CD4-positive, alpha-beta memory T cell (primary cell): ENCODE measurements at places on chromosomes 6 and 20. TPM values are rescaled to one million over a fixed set of nuclear protein-coding genes. Genes with fewer than 3 reads are reported as not detected.

DNA sequence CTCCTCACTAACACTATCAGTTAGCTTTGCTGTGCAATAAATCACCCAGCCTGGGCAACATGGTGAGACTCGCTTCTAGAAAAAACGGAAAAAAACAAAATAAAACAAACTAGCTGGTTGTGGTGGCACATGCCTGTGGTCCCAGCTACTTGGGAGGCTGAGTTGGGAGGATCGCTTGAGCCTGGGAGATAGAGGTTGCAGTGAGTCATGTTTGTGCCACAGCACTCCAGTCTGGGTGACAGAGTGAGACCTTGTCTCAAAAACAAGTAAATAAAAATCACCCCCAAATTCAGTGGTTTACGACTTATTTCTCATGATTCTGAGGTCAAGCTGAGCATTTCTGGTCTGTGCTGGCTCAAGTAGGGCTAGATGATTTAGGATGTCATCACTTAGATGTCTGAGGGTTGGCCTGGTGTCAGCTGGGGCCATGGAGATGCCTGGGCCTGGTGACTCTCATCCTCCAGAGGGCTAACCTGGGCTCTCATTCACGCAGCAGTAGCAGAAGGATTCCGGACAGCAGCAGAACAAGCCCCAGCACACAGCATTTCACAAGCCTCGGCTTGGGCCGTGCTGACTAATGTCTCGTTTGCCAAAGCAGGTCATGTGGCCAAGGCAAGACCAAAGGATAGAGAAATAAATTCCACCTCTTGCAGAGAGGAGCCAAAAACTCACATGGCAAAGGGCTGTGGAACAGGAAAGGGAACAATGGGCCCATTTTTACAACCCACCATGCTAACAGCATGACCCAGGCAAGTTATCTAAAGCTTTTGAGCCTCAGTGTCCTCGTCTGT is 32.5 kb downstream of the MGME1 start:
- H3K4me1 ChIP-seq, result peaks cover 2% of the 10 kb centered on the region
- H3K27me3 ChIP-seq, result no peaks in the 10 kb centered on the region
- no peak overlapping the region for H3K4me3 ChIP-seq

DNA sequence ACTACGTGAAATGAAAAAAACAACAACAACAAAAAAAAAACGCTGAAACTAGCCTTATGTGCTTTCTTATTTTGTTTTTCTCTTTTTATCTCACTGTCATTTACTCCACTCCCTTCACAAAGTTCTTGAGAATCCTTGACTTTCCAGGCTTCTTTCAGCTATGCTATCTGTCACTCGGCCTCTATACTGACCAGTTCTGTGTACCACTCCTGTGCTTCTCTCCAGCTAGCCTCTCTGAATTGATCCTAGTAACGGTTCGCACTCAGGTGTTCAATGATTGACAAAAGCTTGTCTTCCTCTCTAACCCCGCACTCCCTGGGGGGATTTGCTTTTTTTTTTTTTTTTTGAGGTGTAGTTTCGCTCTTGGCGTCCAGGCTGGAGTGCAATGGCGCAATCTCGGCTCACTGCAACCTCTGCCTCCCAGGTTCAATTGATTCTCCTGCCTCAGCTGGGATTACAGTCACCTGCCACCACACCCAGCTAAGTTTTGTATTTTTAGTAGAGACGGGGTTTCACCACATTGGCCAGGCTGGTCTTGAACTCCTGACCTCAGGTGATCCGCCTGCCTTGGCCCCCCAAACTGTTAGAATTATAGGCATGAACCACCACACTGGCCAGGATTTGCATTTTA is 31.8 kb downstream of the MLIP start:
- H3K36me3 ChIP-seq, result no peaks in the 10 kb centered on the region
- H3K27me3 ChIP-seq, result no peaks in the 10 kb centered on the region
- H3K4me3 ChIP-seq, result no peak overlapping the region

- peaks cover 8% of the 10 kb centered on the region for H3K27me3 ChIP-seq
- H3K27ac ChIP-seq, result no peak overlapping the region
- no peaks in the 10 kb centered on the region for H3K36me3 ChIP-seq
- no peak overlapping the region for H3K4me3 ChIP-seq
These were observed 968 bp upstream of the MMP24 start for GRCh38 chr20:35225319-35226125.

DNA sequence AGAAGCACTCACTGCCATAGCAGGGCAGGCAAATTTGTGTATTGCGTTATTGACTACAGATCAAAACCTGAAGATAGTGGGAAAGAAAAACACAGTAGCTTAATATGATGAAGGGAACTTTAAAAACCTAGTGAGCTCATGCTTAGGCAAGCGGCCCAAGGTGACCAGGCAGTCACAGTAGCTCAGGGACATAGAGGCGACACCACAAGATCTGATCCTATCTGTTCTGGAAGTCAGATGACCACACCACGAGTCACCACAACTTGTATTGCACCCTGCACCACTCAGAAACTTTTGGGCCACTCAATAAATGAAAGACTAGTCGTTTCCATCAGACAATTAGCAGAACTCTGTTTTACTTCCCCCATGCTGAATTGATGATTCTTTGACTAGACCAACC is 4.9 kb downstream of the CLIC5 start:
- H3K4me1 ChIP-seq, result peaks cover 50% of the 10 kb centered on the region
- no peaks in the 10 kb centered on the region for H3K36me3 ChIP-seq
- peak overlapping the region; percentile 71 for H3K27ac ChIP-seq
- H3K4me3 ChIP-seq, result peak overlapping the region; percentile 42
- no peak for DNase-seq

- H3K27me3 ChIP-seq, result no peaks in the 10 kb centered on the region
- peaks cover 45% of the 10 kb centered on the region for H3K4me1 ChIP-seq
These were observed 29.7 kb downstream of the ATXN1 start for GRCh38 chr6:16731478-16732051.

DNA sequence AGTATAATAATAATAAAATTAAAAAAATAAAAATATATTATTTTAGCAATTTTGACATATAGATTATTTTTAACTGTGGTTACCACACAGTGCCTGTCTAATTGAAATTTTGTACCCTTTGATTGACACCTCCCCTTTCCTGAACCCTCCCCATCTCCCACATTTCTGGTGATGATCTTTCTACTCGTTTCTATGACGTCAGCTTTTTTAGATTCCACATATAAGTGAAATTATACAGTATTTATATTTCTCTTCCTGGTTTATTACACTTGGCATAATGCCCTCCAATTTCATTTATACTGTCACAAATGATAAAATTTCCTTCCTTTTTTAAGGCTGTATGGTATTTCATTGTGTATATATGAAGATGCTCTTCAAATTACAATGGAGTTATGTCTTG is 258.1 kb upstream of the PTCHD4 start:
- no peaks in the 10 kb centered on the region for H3K4me1 ChIP-seq
- no peak for DNase-seq
- H3K4me3 ChIP-seq, result no peak overlapping the region
- H3K27me3 ChIP-seq, result no peaks in the 10 kb centered on the region

UNC5CL gene
- 6.4 TPM for total RNA-seq

ID1 gene
- not detected for total RNA-seq

CST7 gene
- 23.3 TPM for total RNA-seq

- H3K27ac ChIP-seq, result no peak overlapping the region
- H3K4me1 ChIP-seq, result peaks cover 18% of the 10 kb centered on the region
- H3K36me3 ChIP-seq, result no peaks in the 10 kb centered on the region
- no peak for DNase-seq
These were observed 171.8 kb downstream of the BCAS1 start for GRCh38 chr20:53898556-53898931.

GRCh38 chr6:11111769-11112437 is 378 bp upstream of the ERVFRD-1 start:
- H3K4me1 ChIP-seq, result peaks cover 16% of the 10 kb centered on the region
- no peaks in the 10 kb centered on the region for H3K36me3 ChIP-seq
- H3K4me3 ChIP-seq, result no peak overlapping the region
- DNase-seq, result peak; percentile 2
- no peak overlapping the region for H3K27ac ChIP-seq

GRCh38 chr6:103001724-103002123 is 1608.2 kb downstream of the GRIK2 start:
- no peak overlapping the region for H3K4me3 ChIP-seq
- no peaks in the 10 kb centered on the region for H3K27me3 ChIP-seq
- H3K36me3 ChIP-seq, result no peaks in the 10 kb centered on the region
- no peaks in the 10 kb centered on the region for H3K4me1 ChIP-seq
- DNase-seq, result no peak

DNA sequence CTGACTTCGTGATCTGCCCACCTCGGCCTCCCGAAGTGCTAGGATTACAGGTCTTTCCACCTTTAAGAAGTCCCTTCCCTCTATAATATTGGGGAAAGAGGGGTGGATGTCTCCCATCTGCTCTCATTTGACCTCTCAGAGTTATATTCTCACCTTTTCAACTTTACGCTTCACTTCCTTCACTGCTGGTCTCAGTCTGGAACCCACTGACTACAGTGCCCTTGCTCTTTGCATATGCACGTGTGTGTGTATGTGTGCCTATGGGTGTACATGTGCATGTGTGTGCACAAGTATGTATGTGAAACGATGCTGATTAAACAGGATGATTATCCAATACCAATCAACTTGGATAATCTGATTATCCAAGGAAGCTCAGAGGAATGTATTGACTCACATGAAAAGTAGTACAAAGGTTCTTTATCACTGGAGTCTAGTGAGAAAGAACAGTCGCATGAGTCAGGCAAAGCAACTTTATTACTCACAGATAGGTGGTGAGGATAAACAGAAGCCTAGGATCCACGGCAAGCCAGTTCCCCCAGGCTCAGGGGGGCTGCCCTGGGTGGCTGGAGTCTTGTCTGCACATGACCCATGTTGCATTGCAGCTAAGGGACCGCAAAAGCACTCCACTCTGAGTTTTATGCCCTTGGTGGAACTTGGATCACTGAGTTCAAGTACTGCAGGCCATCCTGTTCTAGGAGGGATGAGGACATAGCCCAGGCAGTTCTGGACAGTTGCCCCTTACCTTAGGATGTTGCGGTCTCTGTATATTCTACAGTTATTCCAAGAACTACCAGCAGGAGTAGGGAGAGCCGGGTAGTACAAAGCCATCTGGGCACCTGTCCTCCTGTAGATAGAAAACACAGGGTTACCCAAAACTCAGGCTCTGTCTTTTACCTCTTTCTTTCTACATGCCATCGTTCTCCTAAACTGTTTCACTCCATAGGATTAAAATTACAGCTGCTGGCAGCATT is 50.9 kb downstream of the SNRNP48 start:
- H3K4me1 ChIP-seq, result no peaks in the 10 kb centered on the region
- H3K4me3 ChIP-seq, result no peak overlapping the region
- no peak overlapping the region for H3K27ac ChIP-seq
- no peak for DNase-seq
- no peaks in the 10 kb centered on the region for H3K27me3 ChIP-seq
- H3K36me3 ChIP-seq, result no peaks in the 10 kb centered on the region

DNA sequence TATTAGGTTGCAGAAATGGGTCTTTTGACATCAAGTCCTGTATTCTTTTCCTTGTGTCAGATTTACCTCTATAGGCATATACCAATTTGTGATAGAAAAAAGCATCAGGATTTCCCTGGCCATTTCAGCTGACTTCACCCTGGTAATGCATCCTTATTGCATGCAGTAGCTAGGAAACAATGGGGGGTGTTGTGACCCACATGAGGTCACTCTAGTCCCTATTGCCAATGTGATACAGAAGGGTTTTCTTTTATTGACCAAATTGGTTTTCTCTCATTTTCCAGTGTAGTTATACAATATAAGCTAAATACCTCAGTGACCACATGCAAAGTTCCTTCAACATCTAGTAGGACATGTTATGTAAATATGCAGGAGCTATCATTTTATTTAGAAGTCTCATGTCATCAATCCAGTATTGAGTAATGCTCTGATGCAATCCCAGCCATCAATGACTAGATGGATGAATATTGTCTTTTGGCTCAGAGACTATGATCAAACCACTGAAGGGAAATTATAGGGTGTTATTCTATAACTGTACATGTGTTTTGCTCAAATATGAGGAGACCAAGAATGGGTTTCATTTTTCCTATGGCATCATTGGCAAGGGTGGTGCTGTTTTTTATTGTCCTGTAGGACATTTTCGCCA is 177.7 kb downstream of the KLHL32 start:
- H3K27ac ChIP-seq, result no peak overlapping the region
- H3K36me3 ChIP-seq, result no peaks in the 10 kb centered on the region
- DNase-seq, result no peak

DNA sequence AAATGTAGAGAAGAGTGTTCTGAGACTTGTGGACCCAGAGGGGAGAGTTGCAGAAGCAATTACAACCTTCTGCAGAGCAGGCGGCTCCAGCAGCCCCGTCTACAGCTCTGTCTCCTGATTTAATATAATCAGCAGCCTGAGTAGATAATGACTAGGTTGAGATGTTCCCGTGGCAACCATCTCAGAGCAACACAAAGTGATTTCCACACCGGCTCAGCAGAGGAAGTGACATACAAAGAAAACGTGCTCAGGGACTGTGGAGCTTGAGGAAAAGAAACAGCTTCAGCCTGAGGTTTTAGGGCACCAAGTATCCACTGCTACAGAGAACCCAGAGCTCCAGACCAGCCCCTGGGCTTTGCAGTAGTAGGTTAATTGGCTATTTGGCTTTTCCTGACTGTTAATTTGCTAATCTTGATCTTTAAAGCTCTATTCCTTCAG is 136.4 kb downstream of the MTFR2 start:
- no peaks in the 10 kb centered on the region for H3K4me1 ChIP-seq
- no peak for DNase-seq
- H3K27me3 ChIP-seq, result no peaks in the 10 kb centered on the region
